ENCODE measurements at places on chromosomes 5 and 9. TPM values are rescaled to one million over a fixed set of nuclear protein-coding genes. Genes with fewer than 3 reads are reported as not detected.

GRCh38 chr9:365436-365835, 150.8 kb downstream of the DOCK8 start:
- DNase-seq, result no peak

- peak; percentile 7 for DNase-seq
Measured at GRCh38 chr9:21919377-21920362, 74.5 kb downstream of the CDKN2A start.

DNA sequence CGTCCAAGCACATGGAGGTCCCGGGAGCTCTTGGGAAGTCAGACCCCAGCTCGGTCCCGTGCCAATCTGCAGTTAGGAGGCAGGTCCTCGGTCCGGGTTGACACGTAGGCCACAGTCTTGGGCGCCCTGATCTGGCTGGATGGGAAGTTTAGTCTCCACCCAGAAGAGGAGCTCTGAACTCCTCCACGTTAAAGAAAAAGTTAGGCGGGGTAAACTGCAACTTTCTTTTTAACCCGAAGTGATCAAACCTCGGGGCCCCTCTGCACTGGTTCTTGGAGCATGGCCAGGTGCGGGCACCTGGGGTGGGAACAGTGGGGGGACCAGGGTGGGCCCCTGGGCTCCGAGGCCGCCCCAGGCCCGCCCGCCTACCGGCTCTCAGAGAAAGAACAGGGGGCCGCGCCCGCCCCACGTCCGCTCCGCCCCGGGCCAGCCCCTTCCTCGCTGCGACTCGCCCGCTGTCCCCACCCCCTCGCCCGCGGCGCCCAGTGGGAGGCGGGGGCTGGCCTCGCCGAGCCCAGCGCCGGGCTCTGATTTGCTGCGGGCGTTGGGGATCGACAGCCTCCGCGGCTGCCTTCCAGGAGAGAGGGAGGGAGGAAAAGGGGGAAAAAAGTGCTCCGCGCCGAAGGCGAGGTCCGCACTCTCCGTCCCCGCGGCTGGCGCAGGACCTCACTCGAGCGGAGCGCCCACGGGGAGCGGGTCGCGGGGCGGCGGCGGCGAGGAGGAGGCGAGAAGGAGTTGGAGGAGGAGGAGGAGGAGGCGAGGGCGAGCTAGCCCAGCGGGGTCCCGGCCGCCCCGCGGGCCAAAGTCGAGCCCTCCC, at the start of gene COL5A1:
COL5A1 (plus strand) TSS at position 631 of the 817 bp plus-strand sequence. CDS start 385 bp downstream, outside the sequence.
- no peak for DNase-seq

- no peak for DNase-seq
Measured at GRCh38 chr5:129461711-129462332, 1.7 kb downstream of the ADAMTS19 start.

GRCh38 chr5:113050721-113051382, 74.3 kb downstream of the DCP2 start:
- no peak for DNase-seq

DNA sequence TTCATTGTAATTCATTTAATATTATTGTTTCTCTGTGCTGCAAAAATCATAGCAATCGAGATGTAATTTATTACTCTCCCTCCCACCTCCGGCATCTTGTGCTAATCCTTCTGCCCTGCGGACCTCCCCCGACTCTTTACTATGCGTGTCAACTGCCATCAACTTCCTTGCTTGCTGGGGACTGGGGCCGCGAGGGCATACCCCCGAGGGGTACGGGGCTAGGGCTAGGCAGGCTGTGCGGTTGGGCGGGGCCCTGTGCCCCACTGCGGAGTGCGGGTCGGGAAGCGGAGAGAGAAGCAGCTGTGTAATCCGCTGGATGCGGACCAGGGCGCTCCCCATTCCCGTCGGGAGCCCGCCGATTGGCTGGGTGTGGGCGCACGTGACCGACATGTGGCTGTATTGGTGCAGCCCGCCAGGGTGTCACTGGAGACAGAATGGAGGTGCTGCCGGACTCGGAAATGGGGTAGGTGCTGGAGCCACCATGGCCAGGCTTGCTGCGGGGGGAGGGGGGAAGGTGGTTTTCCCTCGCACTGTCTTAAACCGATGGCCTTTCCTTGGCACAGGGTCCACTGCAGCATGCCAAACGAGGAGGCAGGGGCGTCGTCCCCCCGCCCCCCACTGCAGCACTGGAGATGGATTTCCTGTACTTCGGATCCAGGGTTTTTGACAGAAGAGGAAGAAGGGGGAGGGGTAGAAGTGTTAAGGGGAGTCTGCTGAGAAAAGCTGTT, at the start of gene APC:
APC (plus strand) TSS at position 423 of the 728 bp plus-strand sequence. CDS start 17,006 bp downstream, outside the sequence.
- DNase-seq, result peak; percentile 35

DNA sequence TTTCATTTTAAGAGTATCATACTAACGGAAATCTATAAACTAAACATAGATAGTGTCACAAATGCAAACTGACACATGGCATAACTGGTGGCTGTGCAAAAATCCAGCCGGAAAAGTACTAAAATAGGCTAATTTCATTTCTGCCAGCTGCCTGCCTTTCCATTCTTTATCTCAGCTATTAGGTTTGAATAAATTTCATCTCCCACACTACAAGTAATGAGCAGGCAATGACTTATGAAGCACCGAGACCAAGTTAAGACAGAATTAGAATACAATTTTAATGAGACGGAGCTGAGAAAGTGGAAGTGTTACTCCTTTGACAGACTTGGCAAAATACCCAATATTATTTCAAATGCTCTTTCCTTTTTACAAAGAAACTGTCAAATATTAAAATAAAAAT, 258.8 kb upstream of the ZNF608 start:
- no peak for DNase-seq

DNA sequence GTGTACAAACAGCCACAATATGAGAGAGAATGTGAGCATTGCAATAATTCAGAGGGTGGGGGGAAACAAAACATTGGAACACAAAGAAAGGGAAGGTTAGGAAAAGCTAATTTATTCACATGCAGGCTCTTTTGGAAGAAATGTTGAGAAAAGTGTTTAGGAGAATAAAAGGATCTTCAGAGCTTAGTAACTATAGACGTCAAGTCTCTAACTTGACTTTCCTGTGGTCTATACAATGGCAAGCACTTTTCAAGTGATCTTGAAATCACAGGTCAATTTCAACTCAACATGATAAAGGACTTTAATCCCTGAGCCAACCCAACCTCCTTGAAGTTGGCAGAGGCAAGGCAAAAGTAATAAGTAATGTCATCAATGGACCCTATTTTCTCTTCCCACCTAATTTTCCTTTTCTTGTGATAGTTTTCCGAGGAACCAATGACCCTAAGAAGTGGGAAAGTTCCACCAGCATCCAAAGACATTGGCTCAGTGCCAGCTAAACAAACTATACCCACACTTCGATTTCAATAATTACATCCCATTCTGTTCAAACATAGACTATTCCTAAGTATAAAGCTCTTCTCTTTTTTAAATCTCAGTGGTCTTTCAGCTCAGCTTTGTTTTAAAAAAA, 23.7 kb downstream of the RFK start:
- DNase-seq, result no peak

DNA sequence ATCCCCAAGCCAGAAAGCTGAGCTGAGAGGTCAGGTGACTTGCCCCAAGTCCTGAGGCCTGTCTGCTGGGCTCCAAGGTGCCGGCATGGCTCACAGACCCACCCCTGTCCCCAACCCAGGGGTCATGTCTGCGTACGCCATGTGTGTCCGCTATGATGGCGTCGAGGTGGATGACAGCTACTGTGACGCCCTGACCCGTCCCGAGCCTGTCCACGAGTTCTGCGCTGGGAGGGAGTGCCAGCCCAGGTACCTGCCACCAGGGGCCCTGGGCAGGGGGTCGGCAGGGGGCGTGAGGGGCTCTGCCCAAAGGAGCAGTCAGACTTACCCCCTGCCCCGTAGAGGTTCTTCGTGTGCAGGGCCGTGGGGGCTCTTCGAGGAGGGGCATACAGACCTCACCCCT, 32.3 kb downstream of the ADAMTSL2 start:
- DNase-seq, result no peak

GRCh38 chr5:5126444-5126843, 13.7 kb upstream of the ADAMTS16 start:
- peak; percentile 64 for DNase-seq

BTNL3 gene
- total RNA-seq, result not detected

CATSPER3 gene
- 0.13 TPM for total RNA-seq

Data from kidney epithelial cell (primary cell).